ENCODE measurements at places on chromosomes 5 and 9.

DNA sequence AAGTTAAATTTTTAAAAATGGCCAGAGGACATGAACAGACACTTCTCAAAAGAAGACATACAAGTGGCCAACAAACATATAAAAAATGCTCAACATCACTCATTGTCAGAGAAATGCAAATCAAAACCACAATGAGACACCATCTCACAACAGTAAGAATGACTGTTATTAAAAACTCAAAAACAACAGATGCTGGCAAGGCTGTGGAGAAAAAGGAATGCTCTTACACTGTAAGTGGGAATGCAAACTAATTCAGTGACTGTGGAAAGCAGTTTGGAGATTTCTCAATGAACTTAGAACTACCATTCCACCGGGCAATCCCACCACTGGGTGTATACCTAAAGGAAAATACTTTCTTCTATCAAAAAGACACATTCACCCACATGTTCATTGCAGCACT, 168.5 kb upstream of the PIK3R1 start:
- DNase-seq = no peak

- DNase-seq = no peak
Observed at GRCh38 chr5:109005297-109006009, 257.8 kb downstream of the FER start.

DNA sequence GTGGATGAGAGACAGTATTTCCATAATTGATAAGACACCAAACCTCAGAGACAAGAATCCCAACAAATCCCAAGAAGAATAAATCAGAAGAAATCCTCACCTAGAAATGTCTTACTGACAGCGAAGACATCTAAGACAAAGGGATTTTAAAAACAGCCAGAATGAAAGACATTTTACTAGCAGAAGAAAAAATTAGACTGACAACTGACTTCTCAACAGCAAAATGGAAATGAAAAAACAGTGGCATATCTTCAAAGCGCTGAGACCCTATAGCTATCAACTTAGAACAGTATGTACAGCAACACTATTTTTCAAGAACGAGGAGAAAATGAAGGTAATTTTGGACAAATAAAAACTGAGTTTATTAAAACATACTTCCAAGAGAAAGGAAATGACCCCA, 16.3 kb downstream of the TTLL11 start:
- no peak for DNase-seq

DNA sequence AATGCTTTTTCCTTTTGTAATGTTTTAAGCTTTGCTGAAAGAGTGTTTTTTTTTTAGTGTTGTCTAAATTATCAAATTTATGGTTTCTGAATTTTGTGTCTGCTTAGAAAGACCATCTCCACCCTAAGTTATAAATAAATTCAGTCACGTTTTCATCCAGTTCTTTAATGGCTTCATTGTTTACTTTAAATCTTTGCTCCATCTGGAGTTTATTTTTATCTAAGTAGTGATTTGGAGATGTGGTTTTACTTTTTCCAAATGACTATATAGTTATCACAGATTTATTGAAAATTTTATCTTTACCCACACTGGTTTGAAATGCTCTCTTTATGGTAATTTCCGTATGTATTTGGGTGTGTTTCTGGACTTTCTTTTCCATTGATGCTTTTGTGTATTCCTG, 577.2 kb upstream of the ZNF608 start:
- no peak for DNase-seq

DNA sequence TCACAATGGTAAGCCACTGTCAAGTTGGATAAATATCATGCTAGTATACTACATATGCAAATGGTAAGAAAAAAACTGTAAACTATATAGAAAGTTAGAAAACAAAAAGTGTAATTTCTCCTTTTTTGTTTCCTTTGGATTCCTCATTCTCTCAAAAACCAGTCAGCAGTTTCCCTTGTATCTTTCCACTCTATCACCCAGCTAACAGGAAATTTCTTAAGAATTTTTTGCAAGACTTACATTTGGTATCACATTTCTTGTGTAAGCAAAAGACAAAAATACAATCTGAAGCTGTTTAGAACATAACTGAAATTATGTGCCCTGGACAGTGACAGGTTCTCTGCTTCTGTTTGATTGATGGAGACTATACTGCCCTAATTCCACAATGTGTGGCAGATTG, 25.2 kb upstream of the MSH3 start:
- no peak for DNase-seq

GRCh38 chr5:126818736-126819135, 41.8 kb downstream of the LMNB1 start:
- no peak for DNase-seq

GRCh38 chr5:38808666-38809343, 37.0 kb upstream of the OSMR start:
- DNase-seq = no peak

GRCh38 chr9:121604654-121605053, 46.8 kb upstream of the DAB2IP start:
- no peak for DNase-seq

DNA sequence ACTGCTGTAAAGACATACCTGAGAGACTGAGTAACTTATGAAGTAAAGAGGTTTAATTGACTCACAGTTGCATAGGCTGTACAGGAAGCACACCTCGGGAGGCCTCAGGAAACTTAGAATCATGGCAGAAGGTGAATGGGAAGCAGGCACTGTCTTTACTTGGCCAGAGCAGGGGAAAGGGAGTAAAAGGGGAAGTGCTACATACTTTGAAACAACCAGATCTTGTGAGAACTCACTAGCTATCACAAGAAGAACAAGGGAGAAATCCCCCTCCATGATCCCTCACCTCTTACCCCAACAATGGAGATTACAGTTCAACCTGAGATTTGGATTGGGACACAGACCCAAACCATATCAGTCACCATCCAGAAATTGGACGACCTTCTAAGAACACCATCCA, 1285.8 kb upstream of the CDH9 start:
- no peak for DNase-seq

DNA sequence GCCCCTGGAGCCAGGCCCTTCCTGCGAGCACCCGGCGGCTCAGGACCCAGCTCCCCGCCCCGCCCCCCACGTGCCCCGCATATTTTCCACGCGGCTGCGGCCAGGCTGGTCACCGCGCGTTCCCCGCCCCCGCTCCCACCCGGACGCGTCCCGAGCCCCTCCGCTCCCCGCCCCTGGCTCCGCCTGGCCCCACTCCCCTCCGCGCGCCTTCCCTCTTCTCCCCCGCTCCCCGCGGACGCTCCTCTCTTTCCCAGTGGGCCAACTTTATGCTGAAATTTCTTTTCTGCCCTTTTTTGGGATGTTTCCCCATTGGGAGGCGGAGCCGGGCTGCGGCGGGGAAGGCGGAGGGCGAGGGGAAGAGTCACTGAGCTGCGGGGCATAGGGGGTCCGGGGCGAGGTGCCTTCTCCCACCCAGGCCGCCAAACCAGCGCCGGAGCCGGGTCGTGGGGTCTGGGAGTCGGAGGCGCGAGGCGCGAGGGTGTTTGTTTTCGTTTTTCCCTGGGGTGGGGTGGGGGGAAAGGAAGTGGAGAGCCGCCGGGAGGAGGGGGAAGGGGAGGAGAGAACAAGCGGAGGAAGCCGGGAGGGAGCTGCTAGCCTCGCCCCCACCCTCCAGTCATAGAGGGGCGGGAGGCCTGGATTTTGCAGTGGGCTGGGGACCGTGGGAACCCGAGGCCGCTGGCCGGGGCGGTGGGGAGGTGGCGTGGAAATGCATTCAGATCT, 1.0 kb upstream of the TPM2 start:
- DNase-seq = peak; percentile 71

GRCh38 chr9:14451949-14452348, 138.0 kb upstream of the NFIB start:
- peak; percentile 13 for DNase-seq

- DNase-seq = no peak
Observed at GRCh38 chr5:133925866-133926488, 42.4 kb downstream of the C5orf15 start.

GRCh38 chr5:175678074-175678473, 20.2 kb downstream of the HRH2 start:
- DNase-seq = no peak

DNA sequence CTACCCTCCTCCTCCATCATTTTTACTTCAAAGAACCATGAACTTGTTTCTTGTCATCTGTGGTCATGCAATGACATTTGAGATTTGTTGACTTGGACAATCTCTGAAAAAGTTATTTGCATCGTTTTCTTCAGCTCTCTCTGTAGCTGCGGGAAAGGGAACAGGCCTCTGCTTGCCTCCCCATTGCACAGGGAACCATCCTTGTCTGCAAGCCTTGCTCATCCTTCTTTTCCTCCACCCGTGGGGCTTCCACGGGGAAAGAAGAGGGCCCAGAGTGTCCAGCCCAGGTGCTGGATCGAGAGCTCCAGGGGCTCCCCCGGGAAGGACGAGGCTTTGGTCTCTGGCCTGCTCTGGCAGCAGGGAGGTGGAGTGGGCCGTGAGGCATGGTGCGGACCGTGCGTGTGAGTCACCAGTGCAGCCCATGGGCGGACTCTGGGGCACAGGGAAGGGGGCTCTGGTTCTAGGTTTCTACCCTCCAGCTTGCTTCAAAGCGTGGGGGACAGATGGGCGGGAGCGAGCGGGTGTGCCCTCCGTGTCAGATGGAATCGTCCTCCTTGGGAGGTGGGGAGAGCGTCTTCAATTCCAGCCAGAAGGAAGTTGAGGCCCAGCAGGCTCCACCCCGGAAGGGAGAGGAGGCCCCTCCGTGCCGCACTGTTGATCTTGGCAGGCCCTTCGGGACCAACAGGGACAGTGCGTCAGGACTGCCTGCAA, 6.0 kb upstream of the IRX4 start:
- no peak for DNase-seq

DNA sequence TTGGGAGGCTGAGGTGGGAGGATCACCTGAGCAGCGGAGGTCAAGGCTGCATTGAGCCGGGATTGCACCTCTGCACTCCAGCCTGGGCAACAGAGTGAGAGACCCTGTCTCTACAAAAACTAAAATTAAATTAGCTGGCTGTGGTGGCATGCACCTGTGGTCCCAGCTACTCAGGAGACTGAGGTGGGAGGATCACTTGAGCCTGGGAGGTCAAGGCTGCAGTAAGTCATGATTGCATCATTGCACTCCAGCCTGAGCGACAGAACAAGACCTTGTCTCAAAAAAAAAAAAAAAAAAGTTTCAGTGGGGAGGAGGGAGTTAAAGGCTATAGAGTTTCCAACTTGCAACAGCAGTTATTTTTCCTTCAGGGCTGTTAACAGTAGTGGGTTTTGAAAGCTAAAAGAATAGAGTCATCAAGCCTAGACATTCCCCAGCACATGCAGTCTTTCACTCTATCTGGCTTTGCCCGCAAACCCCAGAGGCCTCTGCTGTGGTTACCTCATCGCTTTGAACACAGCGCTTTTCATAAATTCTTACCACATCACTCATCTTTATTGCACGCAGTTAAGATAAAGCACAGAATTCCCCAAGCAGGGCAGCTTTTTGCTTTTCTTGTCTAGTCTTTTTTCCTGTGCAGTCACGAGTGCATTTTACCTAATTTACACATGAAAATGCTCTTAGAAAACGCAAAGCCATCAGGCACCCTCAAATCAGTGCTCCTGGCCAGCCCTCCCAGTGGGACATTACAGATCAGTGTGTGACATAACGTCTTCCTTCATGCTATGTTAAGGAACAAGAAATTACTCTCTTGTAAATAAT, 8.7 kb upstream of the SLC2A8 start:
- peak; percentile 62 for DNase-seq

DNA sequence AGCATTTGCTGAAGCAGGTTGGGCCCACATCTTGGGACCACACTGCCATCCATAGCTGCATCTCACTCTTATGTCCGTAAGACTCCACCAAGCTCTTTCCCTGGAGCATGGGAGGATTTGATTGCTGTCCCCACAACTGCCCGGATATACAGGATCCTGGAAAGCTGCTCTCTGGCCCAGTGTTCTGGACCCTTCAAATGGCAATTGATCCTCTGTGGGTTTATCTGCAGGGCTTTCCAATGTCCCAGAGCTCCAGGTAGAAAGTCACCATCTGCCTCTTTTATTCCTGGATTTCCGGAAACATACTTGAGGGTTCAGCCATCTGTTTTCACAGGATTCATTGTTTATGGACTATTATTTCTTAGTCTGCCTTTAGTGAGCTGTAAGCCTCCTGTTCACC, 214.6 kb downstream of the SREK1 start:
- DNase-seq = no peak

- DNase-seq = peak; percentile 6
Observed at GRCh38 chr5:105506692-105507277, 1944.2 kb upstream of the NUDT12 start.

DNA sequence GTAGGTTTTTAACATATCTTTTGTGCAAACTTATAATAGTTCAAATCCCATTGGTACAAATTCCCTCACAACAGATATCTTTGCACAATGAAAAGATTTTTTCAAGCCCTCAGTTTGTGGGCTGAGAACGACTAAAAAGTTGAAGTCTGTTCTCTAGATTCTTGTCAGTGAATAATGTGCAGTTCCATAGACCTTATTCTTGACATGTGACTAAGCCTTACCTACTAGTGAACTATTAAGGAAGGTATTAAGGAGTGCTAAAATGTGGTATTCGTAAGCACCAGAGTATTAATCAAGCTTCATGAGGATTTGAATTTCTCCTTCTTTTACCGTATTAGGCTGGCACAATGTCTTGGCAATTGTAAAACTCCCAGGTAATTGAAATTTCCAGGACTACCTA, 205.6 kb upstream of the DMRTA1 start:
- DNase-seq = no peak

DNA sequence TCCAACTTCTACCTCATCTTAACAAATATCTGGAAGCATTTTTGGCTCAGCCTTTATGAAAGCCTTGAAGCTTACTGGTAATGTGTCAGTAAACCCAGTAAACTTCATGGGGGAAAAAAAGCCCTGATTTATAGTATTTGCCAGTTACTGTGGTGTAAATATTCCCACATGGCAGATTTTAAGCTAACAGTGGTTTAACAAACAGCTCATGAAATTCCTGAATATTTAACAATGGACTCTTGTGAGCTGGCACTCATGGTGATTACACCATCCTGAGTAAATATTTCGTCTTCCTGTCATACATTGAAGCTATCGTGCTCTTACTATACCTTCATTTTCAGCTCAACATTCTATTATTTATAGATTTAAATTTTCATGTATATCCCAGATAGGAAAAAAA, 57.0 kb upstream of the ACOT12 start:
- no peak for DNase-seq

GRCh38 chr9:85647571-85647970, 94.2 kb downstream of the AGTPBP1 start:
- peak; percentile 10 for DNase-seq

DNA sequence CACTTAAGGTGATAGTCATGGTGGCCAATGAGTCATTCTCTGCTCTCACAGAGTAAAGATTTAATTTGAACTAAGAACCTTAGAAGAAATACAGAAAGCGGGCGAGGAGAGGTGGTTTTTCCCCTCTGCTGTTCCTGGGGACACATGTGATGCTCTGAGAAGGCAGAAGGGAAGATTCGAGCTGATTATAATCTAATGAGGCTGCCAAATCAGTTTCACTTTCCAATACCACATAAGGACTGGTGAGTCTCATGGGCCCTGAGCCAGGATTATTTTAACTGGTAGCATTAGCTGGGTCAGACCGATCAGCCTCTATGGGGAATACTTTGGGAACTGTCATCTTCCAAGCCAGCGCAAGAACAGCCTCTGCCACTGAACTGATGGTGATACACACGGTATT, 116.5 kb downstream of the SLC1A3 start:
- no peak for DNase-seq

DNA sequence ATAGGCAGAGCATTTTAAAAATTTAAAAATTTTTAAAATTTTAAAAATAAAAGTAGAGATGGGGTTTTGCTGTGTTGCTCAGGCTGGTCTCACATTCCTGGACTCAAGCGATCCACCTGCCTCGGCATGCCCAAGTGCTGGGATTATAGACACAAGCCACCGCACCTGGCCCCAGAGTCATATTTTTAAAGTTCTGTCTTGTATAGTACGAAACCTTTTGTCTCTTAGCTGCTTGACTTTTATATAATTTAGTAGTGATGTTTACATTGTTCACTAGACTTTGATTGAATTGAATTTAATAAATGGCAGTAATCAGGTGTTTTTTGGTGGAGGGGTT, 31.0 kb downstream of the LRRTM2 start:
- DNase-seq = no peak
